ENCODE measurements at places on chromosomes 3 and 15. TPM values are rescaled to one million over a fixed set of nuclear protein-coding genes. Genes with fewer than 3 reads are reported as not detected.

DNA sequence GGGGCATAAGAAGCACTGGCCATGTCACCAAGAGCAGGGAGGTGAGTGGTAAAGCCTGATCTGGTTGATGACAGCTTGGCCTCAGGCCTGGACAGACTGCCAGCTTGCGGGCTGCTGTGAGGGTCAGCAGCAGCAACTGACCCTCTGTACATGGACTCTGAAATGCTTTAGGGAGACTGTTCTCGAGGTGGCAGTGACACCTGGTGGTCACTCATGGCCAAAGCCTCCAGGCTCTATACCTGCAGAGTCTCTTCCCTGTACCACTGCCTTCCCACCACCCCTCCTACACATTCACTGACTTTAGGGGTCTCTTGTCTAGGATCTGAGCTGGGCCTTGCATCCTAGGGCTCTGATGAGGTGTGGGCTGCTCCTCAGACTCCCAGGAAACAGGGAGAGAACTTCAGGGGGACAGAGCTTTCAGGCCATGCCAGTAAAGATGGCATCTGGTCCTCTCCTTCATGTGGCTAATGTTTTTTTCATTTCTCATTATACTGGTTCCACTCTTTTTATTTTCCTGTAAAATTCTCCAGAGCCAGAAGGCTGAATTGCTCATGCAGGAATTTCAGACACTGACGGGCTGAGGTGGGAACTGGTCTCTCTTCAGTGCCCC lies 17.2 kb upstream of the TIMP4 start:
- DNase-seq = no peak

Gene LIPC
- 0.16 TPM for total RNA-seq

DNA sequence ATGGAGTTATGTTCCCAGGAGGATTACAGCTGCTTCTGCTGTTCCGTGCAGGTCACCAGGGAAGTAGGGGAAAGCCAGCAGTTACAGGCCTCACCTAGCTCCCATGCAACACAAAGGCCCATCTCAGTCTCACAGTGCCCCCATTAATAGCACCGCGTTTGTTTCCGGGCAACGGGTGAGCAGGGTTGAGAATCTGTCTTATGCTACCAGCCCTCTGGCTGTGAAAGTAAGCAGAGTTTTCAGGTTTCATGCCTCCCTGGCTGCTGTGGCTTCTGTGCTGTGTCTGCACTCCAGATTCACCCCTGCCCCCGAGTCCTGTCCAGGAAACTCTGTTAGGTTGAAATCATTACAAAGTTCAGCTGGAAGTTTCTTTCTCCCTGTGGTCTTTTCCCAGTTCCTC lies 254.4 kb upstream of the GPR149 start:
- DNase-seq = no peak

Gene CHRNA7
- 4.4 TPM for total RNA-seq

DNA sequence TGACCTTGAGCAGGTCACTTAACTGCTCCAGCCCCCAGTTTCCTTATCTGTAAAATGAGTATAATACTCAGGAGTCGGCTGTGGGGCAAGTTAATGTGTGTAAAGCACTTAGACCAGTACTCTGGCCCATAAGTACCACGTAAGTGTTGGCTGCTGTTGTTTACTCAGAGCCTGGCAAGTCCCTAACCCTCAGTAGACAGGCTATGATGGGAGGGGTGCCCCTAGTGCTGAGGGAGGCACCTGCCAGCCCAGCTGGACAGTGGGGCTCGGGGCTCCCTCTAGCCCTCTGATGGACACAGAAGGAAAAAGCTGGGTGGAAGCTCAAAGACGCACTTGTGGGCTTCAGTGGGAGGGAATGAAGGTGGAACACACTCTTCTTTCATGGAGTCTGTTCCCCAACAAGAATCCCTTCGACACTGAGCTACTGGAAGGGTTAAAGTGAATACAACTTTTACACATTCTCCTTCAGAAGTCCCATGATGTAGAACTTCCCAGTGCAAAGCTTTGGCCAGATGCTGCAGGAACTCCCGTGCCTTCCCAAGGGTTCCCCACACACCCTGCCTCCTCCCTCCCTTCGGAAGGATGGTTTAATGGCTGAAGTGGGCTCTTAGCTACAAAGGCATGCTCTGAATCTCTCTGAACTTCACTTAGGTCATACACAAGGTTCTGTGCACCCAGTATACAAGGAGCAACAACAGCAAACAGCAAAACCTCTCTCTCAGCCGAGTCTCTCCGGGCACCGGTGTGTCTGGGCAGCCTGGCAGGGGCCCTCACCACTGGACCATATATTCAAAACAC lies 25.4 kb downstream of the TMEM44 start:
- DNase-seq = no peak

DNA sequence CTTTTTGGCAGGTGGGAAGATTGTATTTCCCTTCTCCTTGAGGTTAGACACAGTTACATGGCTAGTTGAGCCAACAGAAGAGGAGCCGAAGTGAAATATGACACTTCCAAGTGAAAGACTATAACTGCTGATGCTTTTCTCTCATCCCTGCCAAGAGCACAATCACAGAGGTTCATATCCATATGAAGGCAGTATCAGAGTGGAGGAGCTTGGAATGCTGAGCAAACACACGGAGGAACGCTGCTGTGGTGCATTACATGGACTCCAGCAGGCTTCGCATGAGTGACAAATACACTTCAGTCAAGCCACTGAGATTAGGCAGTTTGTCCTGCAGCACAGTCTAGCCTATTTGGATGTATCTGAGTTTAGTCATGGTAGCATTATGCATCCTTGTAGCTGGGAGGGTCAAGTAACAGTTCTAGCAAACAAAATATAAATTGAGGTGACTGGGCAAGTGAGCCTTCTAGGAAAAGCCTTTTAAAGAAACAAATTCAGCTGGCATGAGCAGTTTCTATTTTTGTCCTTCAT lies 5.4 kb downstream of the IQCF6 start:
- no peak for DNase-seq

- no peak for DNase-seq
These were observed 3.5 kb upstream of the SPTBN5 start for GRCh38 chr15:41897363-41897799.

DNA sequence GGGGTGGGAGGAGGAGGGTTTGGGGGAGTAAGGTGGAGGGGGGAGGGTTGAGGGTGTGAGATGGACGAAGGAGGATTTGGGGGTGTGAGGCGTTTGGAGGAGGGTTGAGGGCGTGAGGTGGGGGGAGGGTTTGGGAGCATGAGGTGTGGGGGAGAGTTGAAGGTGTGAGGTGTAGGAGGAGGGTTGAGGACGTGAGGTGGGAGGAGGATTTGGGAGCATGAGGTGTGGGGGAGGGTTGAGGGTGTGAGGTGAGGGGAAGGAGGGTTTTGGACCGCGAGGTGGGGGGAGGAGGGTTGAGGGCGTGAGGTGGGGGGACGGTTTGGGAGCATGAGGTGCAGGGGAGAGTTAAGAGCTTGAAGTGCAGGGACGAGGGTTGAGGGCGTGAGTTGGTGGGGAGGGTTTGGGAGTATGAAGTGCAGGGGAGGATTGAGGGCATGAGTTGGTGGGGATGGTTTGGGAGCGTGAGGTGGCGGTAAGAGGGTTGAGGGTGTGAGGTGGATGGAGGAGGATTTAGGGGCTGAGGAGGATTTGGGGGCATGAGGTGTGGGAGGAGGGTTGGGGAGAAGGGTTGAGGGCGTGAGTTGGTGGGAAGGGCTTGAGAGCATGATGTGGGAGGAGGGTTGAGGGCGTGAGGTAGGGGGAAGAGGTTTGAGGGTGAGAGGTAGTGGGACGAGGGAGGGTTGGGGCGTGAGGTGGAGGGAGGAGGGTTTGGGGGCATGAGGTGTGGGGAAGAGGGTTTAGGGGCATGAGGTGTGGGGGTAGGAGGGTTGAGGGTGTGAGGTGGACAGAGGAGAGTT lies 1.2 kb downstream of the MLF1 start:
- no peak for DNase-seq

Gene PXYLP1
- 42.4 TPM for total RNA-seq

DNA sequence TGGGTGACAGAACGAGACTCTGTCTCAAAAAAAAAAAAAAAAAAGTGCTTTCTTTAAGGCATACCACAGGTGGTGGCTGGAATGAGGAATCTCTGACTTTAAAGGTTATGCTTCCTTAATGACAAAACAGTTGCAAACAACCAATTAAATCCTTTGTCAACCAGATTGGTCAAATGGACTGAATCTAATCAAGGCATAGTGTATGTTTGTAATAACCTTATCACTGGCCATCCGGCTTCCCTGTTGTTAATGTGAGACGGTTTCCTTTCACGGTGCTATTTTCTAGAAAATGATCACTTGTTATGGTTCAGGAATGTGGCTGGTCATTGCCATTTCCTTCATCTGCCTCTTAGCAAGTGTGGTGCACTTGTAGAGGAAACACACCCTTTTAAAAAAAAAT lies 75.9 kb downstream of the FLNB start:
- DNase-seq = no peak
